Spleen (tissue), 13 donors: ENCODE measurements at places on chromosomes 7 and 10.

DNA sequence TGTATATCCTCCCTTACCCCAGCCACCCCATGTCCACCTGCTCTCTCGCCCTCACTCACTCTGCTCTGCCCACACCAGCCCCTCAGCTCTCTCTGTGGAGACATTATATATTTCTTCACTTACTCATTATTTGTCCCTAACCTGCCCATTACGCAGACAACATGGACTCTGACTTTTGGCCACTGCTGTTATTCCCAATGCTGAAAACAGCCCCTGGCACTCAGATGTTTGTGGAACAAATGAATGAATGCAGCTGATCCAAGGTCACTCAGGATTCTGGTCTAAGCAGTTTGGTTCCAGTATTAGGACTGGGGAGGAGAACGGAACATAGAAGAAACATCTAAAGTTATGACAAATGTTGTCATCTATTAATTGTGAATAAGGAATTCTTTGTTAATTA lies 26.7 kb downstream of the GNA12 start:
- no peak for DNase-seq

DNA sequence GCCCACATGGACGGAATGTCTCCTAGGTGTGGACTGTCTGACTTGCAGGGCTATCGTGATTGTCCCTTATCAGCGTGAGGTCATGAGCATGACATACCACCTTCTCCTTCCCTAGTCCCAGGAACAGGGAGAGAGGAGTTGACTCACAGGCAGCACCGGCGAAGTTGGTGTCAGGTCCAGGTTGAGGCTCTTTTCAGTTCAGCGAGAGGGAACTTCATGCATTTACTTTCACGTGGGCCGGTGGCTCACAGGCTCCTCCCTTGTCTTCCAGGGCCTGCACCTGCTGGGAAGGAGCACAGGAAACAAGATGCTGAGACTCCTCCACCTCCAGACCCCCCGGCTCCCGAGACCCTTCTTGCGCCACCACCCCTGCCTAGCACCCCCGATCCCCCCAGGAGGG lies 46.1 kb downstream of the PROSER2 start:
- no peak for DNase-seq

DNA sequence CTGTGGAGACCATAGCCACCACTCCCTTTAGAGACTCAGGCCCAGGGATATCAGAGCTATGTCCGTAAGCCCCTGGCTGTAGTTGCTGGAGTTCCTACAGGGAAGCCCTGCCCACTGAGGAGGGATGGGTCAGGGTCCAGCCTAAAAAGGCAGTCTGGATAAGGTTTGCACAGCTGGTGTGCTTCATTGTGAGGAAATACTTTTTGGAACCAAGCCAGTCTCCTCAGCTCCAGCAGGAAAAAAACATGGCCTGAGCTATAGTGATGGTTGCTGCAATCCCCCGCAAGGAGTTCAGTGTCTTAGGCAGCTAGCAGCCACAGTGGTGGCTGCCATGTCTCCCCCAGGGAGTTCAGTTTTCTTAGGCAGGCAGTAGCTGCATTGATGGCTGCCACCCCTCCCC lies 52.6 kb upstream of the CYP2C8 start:
- no peak for DNase-seq

DNA sequence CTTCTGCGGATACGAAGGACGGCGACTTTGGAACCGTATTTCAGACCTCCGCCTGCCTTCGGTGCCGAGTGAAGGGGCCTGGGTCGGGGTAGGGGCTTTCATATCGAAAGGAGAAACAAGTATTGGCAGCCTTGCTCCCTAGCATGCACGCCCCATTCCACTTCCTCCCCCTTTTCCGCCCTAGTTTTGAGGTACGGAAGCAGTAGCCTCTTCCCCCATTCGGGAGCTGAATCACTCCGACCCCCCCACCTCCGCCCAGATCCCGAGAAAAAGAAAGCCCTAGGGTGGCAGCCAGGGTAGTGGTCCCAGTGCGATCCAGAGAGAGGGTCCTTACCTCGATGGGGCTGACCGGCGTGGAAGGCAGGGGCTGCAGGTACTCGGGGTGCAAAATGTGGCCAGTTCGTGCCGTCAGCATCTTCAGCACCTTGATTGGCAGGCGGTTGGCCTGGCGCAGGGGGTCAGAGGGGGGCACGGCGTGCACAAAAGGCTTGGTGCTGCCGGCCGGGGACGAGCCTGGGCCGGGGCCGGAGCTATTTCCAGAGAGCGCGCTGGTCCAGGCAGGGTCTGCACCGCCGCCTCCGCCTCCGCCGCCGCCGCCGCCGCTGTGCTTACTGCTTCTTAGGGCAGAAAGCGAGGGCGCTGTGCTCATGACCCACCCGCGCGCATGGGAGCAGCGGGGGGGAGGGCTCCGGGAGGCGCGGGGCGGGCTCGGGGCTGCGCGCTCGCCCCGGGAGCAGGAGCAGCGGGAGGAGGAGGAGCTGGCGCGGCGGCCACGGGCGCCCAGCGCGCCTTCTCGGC lies 594 bp downstream of the ZNF503 start:
- peak; percentile 84 for DNase-seq

DNA sequence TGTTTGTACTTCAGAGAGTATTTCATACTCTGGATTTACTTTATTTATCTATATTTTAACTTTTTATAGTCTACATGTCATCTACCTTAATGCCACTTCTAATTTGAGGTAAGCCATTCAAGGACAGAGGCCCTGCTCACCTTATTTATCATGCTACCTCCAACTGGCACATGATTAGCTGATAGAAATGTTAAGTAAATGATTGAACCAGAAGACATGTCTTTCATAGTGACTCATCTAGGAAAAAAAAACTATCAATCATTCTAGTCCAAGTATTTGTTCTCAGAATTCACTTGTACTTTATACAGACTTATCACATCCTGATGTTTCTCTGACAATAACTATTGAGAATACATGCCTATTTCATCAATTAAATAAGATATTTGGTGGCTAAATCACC lies 856.3 kb downstream of the XPNPEP1 start:
- no peak for DNase-seq

- DNase-seq, result no peak
Measured at GRCh38 chr7:152411389-152411788, 24.4 kb downstream of the KMT2C start.

- no peak for DNase-seq
Measured at GRCh38 chr7:66145400-66146104, 30.9 kb downstream of the CRCP start.

- no peak for DNase-seq
Measured at GRCh38 chr7:151832138-151832537, 44.8 kb downstream of the PRKAG2 start.

DNA sequence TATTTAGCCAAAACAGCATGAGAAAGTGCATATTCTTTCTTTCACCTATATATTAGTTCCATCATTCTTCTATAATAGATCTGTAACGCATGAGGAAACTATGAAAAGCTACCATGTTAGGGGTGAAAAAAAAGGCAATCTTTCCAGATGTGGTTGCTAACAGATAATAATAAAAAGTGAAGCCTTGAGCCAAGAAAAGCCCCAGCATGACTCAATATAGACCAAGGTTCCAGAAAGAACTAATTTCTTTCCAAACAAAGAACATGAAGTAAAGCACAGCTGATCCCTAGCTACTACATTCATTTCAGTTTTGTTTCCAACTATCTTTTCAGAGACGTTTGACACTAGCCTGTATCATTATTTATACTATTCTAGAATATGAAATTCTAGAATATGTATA lies 16.4 kb downstream of the ARL4A start:
- no peak for DNase-seq

DNA sequence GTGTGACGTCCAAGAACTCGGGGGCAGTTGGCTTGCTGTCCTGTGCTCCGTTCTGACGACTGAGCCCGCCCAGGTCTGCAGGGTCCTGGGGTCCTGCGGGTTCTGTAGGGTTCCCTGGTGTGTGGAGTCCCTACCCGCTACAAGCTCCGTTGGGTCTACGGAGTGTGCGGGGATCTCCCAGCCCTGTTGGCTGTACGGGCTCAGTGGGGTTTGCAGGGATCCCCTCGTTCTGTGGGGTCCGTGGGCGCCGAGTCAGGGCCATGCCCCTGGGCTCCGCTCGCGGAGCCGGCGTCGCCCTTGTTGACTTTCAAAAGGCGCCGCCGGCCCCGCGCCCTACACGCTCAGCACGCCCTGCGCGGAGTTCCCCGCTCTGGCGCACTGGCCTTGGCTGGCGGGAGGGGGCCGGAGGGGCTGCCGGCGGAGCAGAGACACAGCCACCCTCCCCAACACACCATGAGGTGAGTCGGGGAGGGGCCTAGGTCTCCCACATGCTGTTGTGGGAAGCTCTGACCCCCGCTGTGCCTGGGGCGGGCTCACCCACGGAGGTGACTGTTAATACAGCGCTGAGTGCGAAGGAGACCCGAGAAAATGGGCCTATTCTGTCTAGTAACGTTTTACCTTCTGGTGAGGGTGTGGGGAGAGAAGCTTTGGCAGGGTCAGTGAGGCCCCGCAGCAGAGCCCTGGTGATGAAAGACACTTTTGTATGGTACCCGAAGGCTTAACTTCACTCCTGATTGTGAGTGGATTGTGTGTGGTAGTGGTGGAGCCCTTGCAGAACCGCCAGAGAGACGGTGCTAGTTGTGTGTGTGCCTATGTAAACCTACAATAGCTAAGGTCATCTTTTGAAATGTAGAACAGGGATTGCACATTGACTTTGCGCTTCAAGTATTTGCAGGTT lies 8.1 kb downstream of the TASOR2 start:
- peak; percentile 91 for DNase-seq

DNA sequence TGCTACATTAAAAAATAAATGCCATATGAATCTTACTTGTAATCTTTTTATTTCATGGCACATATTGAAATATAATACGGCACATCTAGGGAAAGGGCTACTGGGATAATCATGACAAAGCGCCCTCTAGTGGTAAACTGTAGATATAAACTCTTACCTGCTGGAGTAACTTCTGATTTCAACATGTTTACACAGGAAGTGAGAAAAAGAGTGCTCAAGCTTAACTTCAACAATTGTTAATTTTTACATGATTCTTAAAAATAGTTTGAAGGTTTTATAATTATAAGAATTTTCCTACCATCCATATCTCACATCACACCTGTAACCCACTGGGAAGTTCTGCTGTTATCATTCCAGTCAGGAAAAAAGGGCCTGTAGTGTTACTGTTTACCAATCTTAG lies 2.0 kb upstream of the HEPACAM2 start:
- no peak for DNase-seq

GRCh38 chr7:4134631-4135030 lies 547.5 kb upstream of the FOXK1 start:
- peak; percentile 57 for DNase-seq

- DNase-seq, result no peak
Measured at GRCh38 chr10:112389271-112389822, 15.4 kb downstream of the ACSL5 start.

DNA sequence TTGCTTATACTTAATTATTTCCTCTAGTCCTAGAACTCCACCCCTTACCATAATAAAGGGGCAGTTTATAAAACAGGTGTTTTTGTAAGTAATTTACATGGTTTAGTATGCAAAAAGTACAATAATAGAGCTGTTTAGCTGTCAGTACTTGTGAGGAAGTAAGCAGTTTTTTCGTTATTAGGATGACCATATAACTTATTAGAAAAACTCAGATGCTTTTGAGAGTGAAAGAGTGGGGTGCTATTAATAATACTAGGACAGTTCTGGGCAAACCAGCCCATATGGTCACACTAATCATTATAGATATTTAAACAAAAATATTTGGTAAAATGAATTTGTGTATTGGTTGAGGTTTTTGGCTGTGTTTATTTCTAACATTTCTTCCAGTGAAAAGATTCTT lies 201.9 kb upstream of the KAT6B start:
- DNase-seq, result no peak

DNA sequence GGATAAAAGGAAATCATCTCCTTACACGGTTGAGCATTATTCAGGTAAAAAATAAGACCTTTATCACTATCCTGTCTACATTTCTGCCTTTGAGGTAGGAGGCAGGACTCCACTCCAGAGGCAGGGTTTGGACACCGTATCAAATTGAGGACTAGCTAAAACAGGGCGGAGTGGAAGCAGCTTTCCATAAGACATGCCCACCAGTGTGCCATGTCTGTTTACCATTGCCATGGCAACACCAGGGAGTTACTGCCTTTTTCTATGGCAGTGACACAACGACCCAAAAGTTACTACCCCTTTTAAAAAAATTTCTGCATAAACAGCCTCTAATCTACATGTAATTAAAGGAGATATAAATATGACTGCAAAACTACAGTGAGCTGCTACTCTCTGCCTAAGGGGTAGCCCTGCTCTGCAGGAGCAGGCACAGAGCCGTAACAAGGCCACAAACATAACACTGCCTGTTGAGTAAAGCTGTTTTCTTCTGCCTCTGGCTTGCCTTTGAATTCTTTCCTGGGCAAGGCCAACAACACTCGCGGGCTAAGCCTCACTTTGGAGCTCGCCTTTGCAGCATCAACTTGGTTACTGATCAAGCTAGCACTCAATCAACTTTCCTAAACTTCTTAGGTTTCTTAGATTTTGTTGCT lies 26.5 kb downstream of the DGKB start:
- DNase-seq, result no peak

- no peak for DNase-seq
Measured at GRCh38 chr7:89029864-89030263, 234.3 kb upstream of the TEX47 start.

GRCh38 chr7:80937336-80937735 lies 18.5 kb upstream of the SEMA3C start:
- no peak for DNase-seq

DNA sequence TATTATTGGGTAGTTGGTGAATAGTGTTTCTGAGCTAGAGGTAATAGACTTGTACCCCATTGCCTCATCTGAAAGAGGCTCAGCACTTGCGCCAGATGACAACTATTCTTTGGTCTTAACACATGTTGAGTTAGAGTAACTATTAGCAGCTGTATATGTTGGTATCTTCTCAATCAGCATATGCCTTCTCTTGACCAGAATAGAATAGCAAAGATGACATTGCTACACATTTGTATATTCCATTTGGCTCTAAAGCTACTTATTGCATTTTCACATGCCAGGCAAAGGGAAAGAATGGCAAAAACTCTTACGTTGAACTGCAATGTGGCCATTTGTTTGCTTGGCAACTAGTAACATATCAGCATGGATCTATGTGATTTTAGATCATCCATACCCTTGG lies 173.8 kb upstream of the AGR3 start:
- no peak for DNase-seq

DNA sequence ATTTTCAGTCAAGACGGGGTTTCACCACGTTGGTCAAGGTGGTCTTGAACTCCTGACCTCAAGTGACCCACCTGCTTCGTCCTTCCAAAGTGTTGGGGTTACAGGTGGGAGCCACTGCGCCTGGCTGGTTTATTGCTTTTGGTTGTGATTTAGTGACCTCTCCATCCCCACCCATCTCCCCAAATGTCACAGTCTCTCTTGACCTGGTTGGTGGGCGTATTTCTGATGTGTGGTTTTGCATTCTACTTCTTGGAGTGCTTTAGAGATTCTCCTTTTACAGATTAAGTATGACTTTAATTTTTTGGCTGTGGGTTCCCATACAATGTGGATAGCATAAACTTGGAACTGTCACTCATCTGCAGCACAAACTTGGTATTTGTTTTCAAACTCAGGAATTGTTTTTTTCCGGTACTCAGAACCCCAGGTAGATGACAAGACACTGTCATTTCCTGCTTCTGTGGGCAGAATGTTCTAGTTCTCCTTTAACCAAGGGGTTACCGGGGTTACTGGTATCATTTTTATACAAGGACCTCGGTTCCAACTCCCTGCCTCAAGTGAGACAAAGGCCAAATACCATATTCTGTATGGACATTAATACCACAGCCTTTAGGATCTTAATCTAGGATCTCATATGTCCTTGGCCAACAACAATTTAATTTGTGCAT lies 50.5 kb downstream of the MRC1 start:
- DNase-seq, result no peak

- DNase-seq, result peak; percentile 82
Measured at GRCh38 chr10:110208614-110209453, 1.4 kb downstream of the MXI1 start.

- DNase-seq, result peak; percentile 97
Measured at GRCh38 chr7:1940402-1940786, 270.3 kb downstream of the ELFN1 start.

GRCh38 chr7:128827248-128827958 lies 2.8 kb upstream of the FLNC start:
- DNase-seq, result no peak
